ENCODE measurements at places on chromosomes 2 and 18. TPM values are rescaled to one million over a fixed set of nuclear protein-coding genes. Genes with fewer than 3 reads are reported as not detected.

GRCh38 chr2:162475661-162476060 is 131.7 kb downstream of the GCA start:
- peak; percentile 70 for DNase-seq

DNA sequence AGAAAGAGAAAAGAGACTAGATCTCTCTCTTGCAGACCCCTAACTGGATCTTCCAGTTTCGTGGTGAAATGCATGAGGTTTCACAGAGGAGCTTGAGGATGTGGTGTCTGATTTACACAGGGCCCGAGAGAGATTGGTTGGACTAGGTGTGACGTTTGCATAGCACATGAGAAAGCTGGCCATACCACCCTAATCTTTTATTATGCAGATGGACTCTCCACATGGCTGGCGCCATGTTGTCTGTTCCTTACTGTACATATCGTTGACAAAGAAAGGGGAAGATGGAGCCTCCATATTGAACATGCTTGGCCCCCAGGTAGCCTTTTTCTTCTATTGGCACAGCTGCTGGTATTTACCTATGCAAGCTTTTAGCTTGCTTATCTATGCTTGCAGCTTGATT is 27.5 kb upstream of the PGAP1 start:
- DNase-seq: no peak

DNA sequence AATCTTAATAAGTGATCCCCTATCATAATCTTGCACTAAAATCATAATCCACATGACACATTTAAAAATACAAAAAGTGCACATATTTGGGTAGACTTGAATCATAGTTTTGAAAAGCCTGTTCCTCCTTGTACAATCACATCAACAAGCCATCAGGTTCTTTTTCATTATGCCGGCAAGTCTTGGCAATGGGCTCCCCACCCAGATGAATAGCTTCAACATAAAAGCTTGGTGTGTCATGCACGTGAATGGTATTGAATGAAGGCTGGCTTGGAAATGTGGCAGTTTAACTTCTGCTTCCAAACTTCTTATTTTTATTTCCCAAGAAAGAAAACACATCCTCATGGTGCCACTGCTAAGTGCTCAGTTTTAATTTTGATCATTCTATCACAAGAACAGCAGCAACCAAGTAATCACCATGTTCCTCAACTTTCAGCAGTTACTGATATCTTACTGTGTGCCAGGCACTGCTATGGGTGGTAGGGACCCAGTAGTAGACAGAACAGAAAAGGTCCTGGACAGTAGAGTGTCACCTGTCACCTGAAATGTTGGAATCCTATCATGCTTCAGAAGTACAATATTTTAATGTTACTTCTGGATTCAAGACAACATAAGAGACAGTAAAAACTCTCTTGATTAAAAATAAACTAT is 89.9 kb downstream of the AP1S3 start:
- no peak for DNase-seq

GRCh38 chr2:102282678-102283091 is 28.7 kb upstream of the IL1RL1 start:
- DNase-seq: peak; percentile 43

The L3MBTL4 gene
- total RNA-seq: 1.3 TPM

The OXER1 gene
- total RNA-seq: 0.26 TPM

The M1AP gene
- total RNA-seq: not detected

- DNase-seq: peak; percentile 21
Measured at GRCh38 chr18:61743775-61744531, 148.9 kb downstream of the RNF152 start.

The OBSL1 gene
- total RNA-seq: 34.4 TPM

- peak; percentile 30 for DNase-seq
Measured at GRCh38 chr2:104658144-104658835, 195.6 kb upstream of the POU3F3 start.

The XRCC5 gene
- total RNA-seq: 152 TPM

The MAP4K4 gene
- 164 TPM for total RNA-seq

DNA sequence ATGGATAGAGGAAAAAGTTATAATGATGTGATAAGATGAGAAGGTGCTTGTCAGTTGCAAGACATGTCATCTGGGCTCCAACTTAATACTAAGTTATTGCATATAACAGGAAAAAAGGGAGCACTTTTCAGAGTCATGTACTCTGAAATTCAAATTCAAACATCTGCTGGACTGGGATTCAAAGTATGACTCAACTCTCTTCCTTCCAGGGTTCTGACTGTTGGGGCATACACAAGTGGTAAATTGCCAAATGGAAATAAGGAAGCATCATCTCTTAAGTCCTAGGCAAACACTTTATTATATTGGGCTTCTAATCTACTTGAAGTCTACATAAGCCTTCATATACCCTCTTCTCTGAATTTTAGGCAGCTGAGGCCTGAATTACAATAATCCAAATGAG is 44.9 kb downstream of the ZBTB14 start:
- DNase-seq: no peak

- DNase-seq: no peak
Measured at GRCh38 chr2:43142921-43143438, 83.4 kb downstream of the ZFP36L2 start.
